Stimulated activated CD8-positive, alpha-beta memory T cell treated with anti-CD3 and anti-CD28 coated beads, Interleukin-4, amount 100 ng/mL, for 24 hours (primary cell): ENCODE measurements at places on chromosomes 7 and 10.

- DNase-seq, result no peak
Observed at GRCh38 chr10:124700293-124701037, 43.7 kb downstream of the FAM53B start.

DNA sequence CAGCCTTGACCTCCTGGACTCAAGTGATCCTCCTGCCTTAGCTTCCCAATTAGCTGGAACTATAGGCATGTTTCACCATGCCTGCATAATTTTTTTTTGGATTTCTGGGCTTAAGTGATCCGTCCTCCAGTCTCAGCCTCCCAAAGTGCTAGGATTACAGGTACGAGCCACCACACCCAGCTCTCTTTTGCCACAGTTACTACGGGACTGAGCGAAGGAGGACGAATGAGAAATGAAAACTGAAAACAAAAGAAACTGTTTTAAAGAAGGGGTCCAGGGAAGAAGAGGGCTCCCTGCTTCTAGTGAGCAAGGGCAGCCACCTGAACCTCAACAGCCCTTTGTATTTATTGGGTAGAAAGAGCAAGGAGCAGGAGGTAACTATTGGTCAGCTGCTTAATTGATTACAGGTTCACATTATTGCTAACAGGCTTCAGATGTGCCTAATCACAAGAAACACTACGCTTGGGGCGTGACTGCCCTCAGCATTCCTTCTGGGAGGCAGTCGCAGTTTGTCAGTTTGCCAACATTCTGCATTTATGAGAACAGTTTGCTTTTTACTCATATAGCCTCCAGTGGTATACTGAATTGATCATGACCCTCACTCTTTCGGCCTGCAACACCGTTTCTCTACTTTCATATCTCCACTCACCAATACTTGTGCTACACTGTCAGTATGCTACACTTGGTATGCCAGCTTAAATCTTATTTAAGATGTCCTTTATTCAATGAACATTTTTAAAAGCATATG, 676.8 kb downstream of the DNAJB9 start:
- DNase-seq, result no peak

- no peak for DNase-seq
Observed at GRCh38 chr7:155761162-155761561, 51.1 kb downstream of the SHH start.

DNA sequence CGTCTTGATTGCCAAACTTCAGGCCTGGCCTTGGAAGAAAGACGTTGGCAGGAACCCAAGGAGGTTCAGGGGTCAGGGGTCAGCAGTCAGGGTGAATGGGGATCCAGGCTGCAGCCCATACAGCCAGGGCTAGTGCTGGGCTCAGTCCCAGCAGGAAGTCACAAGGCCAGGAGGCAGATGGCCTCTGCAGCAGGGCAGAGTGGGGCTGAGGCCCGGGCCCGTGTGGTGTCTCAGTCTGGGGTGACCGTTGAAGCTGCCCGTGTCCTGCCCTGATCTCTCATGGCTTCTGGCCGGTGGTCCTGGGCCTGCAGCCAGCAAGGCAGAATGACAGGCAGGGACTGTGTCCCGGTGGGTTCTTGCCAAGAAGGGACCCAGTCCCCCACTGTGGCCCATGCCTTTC, 26.6 kb upstream of the PURB start:
- DNase-seq, result no peak

GRCh38 chr10:48523820-48524758, 80.8 kb downstream of the ARHGAP22 start:
- no peak for DNase-seq

DNA sequence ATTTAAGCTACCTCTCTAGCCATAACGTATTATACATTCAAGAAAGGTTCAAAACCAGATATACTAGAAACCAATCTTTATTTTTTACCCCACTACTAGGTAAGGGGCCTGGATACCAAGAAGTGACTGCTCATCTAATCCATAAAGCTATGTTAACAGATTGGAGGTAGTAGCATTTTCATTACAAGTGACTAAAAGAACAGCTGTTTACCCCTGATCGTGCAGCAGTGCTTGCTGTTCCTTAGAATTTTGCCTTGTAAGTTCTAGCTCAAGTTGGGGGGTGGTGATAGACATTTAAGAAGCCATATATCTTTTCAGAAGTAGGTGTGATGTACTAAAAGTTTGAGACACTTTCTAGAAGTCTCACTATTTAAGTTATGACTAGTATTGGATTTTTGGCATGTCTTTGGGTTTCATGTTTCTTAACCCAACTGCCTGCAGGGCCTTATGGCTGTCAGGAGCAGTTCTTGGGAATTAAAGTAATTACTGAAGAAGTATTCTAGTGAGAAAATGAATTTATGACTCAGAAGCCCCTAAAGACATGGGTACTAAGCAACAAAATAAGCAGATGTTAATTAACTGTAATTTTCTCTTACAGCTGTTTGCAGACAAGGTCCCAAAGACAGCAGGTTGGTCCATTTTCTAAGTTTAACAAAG, 2.3 kb downstream of the PPIA start:
- DNase-seq, result no peak

- DNase-seq, result no peak
Observed at GRCh38 chr10:13956826-13957225, 370.1 kb downstream of the PRPF18 start.

DNA sequence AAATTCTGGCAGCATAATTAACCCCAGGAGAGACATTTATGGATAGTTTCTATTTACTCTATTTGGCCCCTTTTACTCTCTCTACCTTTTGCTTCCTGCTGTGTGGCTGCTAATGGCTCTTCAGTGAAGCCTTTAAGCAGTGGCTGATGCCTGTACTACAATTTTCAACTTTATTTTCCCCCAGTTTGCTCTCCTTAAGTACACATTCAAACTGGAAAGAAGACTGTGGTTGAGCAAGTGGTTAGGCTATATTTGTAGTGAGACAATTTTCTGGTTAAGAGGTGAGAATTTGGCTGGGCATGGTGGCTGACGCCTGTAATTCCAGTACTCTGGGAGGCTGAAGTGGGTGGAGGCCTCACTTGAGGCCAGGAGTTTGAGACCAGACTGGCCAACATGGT, 8.5 kb upstream of the RSBN1L start:
- no peak for DNase-seq

GRCh38 chr7:111264981-111265380, 174.1 kb downstream of the LRRN3 start:
- no peak for DNase-seq

GRCh38 chr10:34786464-34786863, 28.6 kb downstream of the PARD3 start:
- DNase-seq, result no peak

GRCh38 chr10:80900661-80901060, 363.0 kb downstream of the SH2D4B start:
- no peak for DNase-seq

GRCh38 chr7:79723833-79724618, 270.6 kb upstream of the MAGI2 start:
- no peak for DNase-seq

DNA sequence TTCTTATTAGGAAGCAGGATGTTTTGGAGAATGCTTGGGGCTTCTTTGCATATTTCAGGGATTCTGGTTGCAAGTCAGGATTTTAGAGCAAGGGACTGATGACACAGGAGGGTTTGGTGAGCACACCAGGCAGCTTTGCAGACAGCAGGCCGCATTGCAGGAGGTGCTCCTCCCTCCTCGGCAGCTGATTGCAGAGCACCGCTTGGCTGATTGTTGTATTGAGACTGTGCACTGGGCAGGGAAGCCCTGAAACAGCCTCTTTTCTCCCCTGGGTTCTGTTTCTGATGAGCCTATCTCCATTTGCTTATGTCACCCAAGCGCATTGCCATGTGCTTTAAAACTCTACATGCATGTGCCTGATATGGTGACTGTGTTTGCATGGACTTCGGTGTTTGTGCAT, 769.6 kb downstream of the GRID1 start:
- no peak for DNase-seq

GRCh38 chr7:47441796-47442604, 139.9 kb downstream of the TNS3 start:
- no peak for DNase-seq

DNA sequence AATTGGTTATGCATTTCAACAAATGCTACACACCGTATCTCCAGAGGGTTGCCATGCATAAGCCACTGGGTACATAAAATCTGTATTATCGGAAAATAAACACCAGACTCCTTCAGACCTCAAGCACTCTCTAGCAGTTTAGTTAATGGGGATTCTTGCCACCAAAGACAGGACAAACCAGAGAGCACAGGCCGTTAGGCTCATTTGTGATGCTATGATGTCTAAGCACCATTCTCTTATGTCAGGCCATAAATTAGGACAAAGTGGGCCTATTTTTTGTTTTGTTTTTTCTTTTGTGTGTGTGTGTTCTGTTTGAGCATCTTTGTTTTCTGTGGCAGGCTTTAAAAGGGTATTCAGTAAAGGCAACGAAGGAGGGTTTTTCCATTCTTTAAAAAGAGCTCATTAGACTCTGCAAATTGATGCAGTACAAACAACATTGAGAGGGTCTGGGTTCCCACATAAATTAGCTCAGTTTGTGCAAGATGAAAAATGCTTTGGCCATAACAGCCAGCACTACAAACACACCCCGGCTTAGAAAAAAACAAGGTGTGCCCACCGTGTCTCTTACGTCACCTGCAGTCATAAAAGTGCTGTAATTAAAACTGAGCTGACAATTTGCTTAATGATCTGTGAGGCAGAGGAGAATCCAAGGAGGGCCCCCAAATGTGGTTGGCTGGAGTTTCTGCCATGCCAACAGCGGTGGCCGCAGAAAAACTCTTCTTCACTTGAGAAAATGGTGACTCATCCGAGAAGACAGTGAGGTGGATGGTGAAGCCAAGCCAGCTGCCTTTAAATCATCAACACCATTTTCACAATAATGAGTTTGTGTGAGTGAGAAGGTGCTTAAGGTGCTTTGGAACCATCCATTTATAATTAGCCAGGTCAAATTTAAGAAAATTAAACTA, 297.9 kb downstream of the GATA3 start:
- no peak for DNase-seq

GRCh38 chr10:98289802-98290209, 21.8 kb upstream of the LOXL4 start:
- DNase-seq, result no peak

DNA sequence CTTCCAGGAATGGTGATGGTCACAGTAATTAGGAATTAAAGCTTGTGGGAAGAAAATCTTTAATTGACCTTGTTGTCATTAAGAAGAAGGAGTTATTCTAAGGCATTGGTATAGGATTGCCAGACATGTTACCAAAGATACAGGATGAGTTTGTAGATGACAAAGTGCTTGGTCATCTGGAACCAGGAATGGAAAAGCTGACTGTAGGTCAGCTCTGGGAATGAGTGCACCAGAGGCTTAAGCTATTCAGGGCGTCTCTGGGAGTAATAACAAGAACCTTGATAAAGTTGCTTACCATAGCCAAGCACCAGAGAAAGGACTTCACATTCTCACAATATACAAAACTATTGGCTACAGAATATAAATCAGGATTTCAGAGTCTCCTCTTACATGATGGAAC, 89.0 kb downstream of the PHTF2 start:
- no peak for DNase-seq

GRCh38 chr10:92640107-92640506, 47.2 kb downstream of the KIF11 start:
- no peak for DNase-seq

GRCh38 chr7:37442268-37442667, 6.4 kb downstream of the ELMO1 start:
- no peak for DNase-seq

DNA sequence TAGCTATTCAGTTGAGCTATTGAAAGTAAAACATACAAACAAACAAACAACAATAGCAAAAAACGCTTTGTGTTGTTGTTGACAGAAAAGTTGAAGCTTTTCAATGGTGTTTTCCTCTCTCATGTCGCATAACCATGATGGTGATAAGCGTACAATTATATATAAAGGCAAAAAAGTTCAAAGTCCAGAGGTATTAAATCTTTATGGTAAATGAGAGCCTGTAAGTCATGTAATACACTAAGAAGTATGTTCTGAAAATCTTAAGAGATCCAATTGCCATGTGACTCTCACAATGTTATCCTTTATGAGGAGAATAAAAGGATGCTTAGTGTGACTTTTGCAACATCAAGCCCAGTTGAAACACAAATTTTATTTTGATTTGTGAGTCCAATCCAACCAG, 93.9 kb downstream of the PPP1R9A start:
- DNase-seq, result no peak

DNA sequence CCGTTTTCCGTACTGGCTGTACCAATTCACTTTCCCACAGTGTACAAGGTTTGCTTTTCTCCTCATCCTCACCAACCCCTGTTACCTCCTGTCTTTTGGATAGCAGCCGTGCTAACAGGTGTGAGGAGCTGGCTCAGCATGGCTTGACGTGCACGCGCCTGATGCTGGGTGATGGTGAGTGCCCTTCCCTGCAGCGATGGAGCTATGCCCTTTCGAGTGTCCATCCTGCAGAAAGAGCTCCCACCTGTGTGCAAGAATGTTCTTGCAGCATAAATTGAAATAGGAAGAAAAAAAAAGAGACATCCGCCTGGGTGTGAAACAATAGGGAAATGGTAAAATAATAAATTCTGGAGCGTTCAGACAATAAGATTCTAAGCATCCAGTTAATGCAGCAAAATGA, 9.5 kb upstream of the UBE3C start:
- DNase-seq, result no peak

DNA sequence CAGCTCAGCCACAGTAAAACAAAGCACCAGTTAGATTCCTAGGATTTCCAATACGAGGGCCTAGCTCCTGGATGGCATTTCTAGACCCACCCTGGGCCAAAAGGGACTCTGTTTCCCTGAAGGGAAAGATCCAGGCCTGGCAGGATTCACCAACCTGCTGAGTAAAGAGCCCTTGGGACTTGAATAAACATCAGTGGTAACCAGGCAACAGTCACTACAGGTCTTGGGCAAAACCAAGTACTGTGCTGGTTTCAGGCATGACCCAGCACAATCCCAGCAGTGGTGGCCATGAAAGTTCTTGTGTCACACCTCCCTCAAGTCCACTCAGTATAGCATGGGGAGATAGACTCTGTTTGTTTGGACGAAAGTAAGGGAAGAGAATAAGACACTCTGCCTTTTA, 31.0 kb upstream of the STARD3NL start:
- no peak for DNase-seq

DNA sequence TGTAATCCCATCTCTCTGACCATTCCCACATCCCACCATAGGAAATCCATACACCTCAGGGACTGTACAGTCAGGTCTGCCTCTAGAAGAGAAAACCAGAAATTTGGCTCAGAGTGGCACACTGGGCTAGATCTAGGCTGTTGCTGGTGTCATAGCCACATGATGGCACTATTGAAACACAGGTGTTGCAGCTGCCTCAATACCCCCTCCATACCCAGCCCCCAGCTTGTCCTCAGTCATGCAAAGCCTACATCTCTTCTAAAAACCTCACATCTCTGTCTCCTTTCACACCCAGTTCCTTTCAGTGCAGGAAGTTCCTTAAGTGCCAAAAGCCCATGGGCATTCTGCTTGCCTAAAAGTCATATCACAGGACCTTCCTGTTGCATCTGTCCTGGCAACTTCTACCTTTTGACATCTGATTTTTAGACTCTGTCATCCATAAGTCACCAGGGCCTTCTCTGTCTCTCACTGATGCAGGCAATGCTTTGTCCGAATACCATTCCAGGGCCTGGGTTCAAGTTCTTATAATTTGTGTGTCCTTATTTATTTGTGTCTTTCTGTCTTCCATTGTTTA, 27.0 kb upstream of the HIBADH start:
- DNase-seq, result no peak
